ENCODE measurements at places on chromosomes 7 and 10.

- no peak for DNase-seq
Observed at GRCh38 chr7:22669692-22670421, 57.1 kb upstream of the IL6 start.

GRCh38 chr7:919924-920341, 34.5 kb downstream of the ADAP1 start:
- no peak for DNase-seq

- DNase-seq: no peak
Observed at GRCh38 chr7:119175911-119176627, 951.6 kb downstream of the ANKRD7 start.

DNA sequence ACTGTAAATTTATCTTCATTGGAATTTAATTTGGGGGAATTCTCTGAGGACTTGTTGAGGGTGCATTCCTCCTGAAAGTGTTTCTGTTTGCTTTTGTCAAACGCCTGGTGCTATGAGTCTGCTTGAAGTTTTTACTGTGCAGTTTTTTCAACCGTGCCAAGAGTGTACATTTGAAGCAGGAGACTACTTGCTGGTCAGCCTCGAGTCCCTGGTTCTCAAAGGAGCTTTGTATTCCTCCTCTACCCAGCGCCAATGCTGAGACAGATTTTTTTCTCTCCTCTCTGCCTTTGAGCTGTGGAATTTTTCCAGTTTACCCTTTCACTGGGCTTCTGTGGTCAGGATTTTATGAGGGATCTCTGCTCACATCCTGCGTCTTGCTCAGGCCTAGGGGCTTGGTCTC, 62.1 kb downstream of the NPY start:
- DNase-seq: no peak

DNA sequence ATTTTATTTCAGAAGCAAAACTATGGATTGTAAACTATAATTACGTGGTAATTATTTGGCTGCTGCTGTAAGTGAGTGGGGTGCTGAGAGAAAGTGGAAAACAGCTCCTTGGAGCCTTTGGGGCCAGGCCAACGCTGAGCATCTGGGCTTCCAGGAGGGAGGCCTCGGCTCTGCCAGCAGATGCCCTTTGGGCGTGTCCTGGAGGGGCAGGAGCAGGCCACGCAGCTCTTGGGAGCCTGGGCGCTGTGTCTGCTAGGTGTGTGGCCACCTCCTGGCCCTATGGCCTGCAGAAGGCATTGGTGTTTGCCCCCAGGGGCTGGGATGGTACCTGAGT, 423.3 kb downstream of the GLRX3 start:
- DNase-seq: no peak

GRCh38 chr10:56928714-56929113, 567.7 kb upstream of the ZWINT start:
- DNase-seq: no peak

GRCh38 chr7:4816419-4817080, 41.1 kb downstream of the AP5Z1 start:
- DNase-seq: no peak

- no peak for DNase-seq
Observed at GRCh38 chr7:46859963-46860475, 721.9 kb downstream of the TNS3 start.

GRCh38 chr7:40008223-40008815, 58.3 kb downstream of the CDK13 start:
- no peak for DNase-seq

All from hematopoietic multipotent progenitor cell (in vitro differentiated cells).